ENCODE measurements at places on chromosomes 7 and 10.

- DNase-seq, result no peak
These were observed 77.8 kb upstream of the PDCD4 start for GRCh38 chr10:110793886-110794285.

- no peak for DNase-seq
These were observed 1.3 kb upstream of the TNRC18 start for GRCh38 chr7:5424749-5425506.

DNA sequence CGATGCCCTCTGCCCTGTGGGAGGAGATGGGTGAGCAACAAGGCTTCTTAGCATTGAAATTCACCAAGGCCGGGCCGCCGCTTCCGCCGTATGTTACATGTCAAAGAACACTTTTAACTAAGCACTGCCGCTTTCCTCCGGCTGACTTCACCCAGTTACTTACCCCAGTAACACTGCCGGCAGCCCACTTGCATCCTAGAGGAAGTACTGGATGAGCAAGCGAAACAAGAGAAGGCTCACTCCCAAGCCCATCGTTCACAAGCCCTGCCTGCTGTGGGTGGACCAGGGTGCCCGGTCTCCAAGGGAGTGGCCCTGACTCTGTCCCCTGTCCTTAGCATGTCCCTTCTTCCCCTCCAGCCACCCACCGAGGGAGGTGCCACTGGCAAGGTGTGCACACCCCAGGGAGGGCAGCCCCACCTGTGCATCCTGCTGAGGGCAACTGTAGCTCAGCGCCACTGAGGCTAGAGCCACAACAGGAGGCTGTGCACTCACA, 73.1 kb upstream of the EBF3 start:
- no peak for DNase-seq

DNA sequence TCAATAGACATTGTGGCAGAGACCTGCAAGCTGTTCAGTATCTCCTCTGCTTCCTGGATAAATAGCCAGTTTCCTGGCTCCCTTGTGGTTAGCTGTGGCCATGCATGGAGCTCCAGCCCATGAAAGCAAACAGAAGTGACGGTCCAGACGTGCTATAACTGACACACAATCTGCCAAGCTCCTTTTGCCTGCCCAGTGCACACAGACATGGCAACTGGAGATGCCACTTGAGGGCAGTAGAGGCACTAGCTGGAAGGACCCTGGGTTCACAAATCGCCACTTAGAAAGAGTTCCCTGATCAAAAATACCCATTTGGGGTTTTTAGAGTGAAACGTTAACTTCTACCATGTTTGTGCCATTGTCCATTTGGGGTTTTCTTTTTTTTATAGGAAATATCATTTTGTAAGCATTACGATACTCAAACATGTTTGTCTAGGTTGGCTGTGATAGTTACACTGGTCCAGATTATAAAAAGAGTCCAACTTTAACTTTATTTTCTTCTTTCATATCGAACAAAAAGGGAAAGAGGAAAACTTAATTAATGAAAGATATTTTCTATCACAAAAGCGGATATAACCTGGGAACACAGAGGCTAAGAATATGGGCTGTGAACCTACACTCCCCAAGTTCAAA, 31.3 kb downstream of the KIN start:
- DNase-seq, result no peak

DNA sequence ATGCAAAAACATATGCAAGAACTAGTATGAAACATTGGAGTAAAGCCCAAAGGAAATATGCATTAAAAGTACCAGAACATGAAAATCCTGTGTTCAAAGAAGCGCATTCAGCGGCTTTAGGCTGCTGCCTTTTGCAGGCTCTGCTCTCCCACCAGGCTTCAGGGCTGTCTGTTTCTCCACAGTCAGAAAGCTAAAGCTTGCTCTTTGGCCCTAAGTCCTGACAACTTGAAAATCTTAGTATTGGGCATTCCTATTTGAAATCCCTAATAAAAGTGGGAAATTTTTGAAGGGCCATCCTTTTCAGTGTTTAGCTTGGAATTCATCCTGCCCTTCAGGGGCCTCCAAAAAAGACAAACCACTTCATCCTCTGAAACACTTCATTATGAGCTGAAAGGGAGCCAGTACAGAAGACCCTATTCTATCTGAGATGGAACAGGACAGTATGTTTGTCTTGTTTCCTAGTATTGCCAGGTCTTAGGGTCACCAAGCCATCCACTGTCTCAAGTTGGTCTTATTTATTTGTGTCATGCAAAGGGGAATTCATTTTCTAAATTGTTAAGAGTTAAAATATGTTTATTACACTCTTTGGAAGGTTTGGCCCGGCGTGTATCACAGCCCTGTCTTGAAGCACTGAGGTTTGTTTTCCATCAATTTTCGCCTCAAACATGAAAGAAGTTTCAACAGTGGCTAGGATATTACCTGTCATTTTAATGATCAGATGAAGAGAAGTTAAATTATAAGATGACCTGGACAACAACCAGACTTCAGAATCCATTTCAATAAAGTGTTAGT, 326.3 kb upstream of the BMPER start:
- DNase-seq, result no peak

DNA sequence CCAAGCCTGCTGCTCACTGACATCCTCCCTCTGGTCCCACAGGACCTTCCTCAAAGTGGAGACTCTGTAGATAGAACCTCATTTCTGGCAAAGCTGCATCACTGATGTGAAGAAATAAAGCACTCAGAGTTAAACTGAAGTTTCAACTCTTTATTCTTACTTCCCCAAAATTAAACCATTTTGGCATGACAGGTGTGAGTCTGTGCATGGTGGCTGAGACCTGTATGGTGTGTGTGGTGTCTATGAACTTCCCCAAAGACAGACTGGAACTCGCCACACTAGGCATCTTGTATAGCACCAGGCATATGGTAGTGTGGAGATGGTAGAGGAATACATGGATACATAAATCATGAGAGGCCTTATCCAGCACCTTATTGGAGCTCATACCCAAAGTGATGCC, 6.6 kb upstream of the WDFY4 start:
- DNase-seq, result no peak

DNA sequence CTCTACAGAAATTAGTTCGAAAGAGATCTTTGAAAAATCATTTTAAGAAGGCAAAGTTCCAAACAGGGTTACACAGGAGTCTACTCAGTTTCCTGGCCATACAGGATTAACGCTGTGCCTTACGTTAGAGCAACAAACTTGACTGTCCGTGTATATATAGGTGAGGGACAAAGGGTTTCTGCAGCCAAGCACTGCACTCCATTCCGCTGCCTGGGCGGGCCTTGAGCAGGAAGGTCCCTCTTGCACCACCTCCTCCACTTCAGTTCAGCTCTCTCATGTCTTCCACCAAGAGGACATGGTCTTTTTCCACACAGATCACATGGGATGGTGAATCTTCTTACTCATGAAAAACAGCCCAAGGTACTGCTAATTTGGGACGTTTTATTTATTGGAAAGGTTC, 43.2 kb downstream of the MCMBP start:
- DNase-seq, result no peak

DNA sequence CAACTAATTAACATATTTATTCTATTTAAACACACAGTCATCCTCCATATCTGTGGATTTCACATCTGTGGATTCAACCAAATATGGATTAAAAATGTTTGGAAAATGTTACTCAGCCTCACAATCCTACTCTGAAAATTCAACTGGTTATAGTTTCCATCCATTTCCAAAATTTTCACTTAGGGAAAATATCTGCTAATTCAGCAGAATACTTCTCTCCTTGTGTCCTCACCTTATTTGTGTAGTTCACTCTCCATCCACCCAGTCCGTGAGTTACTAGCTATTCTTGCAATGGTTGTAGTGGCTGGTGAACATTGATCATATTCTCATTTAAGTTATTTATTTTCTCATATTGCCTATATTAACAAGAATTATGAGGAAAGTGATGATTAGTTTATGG, 77.6 kb upstream of the PRKCQ start:
- no peak for DNase-seq
